ENCODE measurements at places on chromosomes 5 and 9.

DNA sequence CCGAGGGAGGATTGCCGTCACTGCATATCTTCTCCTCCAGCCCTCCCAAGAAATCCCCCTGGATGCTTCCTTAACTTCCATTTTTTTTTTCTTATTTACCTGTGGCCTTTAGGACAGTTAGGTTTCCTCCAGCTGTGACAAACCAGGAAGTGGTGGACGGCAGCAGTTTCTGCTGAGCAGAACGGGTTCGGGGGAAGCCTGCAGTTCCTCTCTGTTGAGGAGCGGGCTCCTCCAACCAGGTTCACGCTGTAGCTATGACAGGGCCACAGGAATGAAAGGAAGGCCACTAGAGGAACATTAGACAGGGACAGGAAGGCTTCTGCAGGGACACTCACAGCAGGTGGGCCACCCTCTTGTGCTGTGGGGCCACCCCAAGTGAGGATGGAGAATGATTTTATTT is 76.7 kb upstream of the SYK start:
- no peak for DNase-seq

DNA sequence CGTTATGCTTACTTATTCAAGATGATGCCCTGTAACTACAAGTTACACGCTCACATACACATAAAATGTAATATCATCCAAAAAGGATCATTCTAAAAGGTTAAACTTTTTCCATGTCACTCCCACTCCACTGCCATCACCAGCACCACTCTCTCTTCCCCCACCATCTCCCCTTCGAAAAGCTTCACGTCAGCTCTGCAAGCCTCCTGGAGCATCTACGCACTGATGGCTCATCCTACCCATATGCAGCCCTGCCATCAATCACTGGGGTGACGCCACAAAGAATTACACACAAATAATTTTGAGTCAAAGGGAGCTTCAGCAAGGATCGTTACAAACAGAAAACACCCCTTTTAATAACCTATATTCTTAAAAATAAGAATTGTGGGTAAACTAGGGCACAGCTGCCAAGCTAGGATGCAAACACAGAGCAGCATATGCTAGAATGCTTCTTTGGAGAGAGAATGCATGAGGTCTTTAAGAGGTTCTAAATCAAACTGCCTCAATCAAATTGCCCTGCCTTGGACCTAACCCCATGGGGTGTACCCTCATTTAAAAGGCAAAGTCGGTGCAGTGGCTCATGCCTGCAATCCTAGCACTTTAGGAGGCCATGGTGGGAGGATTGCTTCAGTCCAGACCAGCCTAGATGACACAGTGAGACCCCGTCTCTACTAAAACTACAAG is 56.1 kb downstream of the SHB start:
- DNase-seq, result no peak

DNA sequence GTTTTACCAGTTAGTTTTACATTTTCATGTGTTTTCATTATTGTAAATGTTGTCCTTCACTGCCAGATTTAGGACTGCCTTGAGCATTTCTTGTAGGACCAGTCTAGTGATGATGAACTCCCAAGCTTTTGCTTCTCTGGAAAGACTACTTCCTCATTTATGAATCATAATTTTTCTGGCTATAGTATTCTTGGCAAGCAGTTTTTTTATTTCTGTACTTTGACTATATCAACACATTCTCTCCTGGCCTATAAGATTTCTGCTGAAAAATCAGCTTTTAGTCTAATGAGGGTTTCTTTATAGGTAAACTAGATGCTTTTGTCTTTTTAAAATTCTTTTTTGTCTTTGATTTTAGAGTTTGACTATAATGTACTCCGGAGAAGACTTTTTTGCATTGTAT is 256.8 kb upstream of the GRAMD2B start:
- DNase-seq, result no peak

DNA sequence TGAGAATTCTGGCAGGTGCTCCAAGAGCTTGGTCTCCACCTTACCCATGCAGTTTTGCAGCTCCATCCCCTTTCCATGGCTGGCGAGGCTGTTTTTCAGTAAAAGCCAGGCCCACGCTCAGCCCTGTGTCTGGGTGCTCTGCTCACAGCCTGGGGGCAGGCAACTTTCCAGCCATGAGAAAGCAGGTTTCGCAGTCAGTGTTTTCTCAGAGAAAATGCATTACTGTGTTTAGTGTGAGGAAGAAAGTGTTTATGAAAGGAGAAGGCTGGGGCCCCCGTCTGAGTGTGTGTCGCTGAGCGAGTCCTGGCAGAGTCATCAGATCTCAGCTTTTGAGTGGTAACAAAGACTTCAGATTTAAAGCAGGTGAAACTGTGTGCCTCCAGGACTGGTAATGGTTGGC is 248.1 kb downstream of the IRX1 start:
- no peak for DNase-seq

GRCh38 chr9:99358668-99359067 is 136.6 kb downstream of the SEC61B start:
- no peak for DNase-seq

DNA sequence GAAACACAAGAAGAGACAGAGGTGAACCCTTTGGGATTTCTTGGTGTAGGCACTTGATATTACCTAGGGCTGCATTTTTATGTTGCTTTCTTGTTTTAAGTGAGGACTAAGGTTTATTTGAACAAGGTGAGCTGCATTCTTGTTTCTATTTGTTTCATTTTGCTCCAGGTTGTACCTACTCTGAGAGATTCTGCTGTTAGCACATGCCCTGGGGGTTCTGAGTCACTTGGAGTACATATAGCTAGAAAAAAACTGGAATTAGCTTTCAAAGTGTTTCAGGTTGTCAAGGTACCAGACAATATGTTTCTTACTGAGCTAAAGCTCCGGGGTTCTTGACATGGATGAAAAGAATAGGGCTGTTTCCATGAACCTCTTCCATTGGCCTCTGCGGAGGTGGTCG is 299.4 kb downstream of the ICE1 start:
- DNase-seq, result no peak

DNA sequence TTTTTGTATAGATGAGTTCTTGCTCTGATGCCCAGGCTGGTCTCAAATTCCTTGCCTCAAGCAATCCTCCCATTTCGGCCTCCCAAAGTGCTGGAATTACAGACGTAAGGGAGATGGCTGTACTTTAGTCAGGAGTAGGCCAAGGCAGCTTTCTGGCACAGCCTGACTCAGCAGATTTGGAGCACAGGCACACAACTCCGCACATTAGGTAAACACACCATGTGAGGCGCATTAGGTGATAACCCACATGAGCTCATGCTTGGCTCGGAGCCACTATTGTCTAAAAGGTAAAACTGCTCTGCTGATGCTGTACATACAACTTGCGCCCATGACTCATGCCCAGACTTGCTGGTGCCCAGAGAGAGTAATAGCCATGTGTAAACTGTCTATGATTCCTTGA is 1157.9 kb downstream of the TAF11L14 start:
- DNase-seq, result no peak

DNA sequence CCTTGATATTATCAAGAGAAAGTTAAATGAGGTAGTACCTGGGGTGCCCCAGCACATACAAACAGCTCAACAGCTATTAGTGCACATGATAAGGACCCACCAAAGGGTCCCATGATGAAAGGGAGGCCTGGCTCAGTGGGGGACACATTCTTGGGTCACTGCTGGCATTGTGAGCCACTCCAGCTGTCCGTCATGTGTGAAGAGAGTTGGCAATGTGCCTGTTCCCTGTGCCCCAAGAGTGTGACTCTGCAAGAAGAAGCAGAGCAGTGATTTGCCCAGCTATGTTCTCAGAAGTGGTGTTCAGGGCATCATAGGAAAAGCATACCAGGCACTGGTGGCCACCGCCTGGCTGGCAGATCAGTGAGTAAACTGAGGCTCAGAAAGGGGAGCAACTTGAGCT is 37.1 kb upstream of the TDRD7 start:
- DNase-seq, result no peak

GRCh38 chr9:6897898-6898302 is 140.1 kb downstream of the KDM4C start:
- DNase-seq, result no peak

- no peak for DNase-seq
These were observed 39.3 kb downstream of the DUSP1 start for GRCh38 chr5:172731680-172732074.

DNA sequence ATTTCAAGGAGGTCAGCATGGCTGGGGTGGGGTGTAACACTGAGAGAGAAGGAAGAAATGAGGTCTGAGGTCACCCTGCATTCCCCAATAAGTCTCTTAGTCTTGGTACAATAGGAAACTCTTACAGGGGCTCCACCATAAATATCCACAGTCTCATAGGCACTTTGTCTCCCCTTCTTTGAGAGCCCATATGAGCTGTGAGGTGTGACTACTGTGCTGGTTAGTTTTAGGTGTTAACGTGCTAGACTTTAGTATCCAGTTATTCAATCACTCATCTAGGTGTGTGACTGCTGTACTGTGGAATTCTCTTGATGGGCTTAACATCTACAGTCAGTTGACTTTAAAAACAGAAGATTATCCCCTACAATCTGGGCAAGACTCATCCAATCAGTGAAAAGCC is 378.1 kb upstream of the RFX3 start:
- DNase-seq, result no peak

DNA sequence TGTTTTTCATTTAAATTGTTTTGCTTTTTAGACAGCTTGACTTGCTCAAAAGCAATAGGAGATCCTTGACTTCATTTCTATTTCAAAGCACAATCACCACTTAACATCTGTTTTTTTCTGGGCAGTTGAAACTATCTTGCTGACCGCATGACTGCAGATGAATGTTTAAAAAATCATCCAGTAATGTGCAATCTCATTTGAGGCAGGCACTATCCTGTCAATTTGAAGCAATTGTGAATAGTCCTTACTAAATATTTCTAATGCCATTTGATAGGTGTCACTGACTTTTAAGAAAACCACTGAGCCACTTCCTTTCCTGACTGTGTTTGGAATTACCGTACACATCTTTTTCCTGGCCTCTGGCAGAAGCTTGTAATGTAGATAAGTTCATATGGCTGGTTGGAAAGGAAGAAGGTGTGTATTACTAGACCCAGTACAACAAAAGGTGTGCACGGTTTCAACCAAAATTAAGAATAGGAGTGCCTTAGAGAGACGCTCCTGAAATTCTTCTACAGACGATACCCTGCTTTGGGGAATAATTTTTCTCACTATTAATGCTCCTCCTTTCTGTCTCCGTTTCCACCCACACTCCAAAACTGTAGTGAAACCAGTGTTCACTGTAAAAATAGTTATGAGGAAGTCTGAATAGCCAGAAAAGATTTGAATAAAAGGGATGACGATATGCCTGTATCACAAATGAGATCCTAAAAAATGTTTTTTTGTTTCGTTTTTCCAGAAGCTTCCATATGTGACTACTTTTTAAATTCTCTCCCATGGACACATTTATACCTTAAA is 136.7 kb upstream of the MOCS2 start:
- no peak for DNase-seq

GRCh38 chr5:543755-544674 is 19.8 kb upstream of the SLC9A3 start:
- DNase-seq, result no peak

DNA sequence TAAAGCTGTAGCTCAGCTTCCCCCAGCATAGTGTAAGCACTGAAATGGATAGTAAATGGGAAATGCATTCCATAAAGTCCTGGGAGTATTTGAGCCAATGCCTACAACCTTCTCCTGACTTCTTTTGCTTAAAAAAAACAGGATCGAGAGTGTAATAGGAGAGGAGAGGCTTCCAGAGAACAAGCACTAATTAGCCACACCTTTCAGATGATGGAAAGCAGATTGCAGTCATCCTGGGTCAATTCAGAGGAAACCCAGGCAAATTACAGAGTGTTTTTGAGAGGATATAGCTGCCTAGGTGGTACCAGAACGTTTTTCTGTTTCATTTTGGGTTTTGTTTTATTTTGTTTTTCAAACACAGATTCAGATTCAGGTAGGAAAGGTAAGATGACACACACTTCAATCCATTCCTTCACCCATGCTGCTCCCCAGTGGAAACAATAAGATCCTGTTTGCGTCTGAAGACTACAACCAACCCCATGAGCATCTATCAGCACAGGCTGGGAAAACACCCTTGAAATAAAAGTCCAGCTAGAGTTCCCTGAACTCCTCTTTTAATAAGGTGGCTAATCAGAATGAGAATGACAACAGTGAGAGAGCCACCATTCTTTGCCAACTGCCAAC is 95.6 kb downstream of the RFK start:
- no peak for DNase-seq

DNA sequence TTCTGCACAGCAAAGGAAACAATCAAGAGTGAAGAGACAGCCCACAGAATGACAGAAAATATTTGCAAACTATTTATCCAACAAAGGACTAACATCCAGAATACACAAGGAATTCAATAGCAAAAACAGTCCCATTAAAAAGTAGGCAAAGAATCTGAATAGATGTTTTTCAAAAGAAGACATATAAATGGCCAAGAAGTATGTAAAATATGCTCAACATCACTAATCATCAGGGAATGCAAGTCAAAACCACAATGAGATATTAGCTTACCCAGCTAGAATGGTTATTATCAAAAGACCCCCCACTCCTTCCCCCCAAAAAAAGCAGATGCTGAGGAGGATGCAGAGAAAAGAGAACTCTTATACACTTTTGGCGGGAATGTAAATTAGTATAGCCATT is 13.4 kb upstream of the OR13C8 start:
- DNase-seq, result no peak

DNA sequence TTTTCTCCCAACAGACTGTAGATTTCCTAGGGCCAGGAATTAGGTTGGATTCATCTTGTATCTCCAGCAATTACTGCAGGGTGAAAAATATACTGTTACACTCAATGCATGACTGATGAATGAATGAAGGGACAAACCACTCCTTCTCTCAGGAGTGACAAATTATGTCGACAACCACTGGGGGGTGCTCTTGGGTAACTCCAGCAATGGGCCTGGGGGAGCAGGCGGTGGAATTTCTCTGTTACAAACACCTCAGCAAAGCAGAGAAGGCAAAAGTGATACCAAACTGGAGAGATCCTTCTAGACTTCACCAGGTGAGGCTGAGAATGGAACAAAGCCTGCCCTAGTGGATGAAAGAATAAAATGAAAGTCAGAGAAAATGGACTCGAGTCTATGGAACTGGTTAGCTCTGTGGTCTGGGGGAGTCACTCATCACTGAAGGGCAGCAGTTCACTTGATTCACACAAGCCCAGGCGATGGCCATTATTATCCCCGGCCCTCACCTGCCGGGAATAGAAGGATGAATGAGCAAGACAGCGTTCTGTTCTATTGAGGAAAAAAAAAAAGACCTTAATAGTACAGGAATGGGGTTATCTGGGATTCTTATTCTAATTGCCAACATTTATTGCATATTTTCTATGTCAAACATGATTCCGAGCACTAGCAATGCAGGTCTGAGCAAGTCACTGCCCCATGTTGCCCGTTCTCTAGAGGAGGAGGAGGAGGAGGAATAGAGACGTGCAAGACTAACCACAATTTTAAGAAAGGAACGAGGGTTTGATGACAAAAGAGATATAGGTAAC is 341.1 kb downstream of the ASTN2 start:
- DNase-seq, result no peak

DNA sequence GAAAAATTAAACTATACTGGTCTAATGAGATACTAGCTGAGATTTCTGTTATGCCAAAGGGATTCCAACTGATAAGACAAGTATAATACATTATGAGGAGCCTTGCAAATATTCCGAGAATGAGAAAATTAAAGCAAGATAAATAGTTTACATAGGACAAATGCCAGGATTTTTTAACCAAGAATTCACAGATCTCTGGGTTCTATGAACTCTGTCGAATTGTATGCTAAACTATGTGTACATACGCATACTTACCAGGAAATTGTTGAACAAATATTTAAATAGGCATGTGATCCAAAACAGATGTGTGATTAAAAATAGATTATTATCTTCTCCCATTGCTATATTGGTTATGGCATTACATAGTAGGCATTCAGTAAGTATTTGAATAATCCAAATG is 616.6 kb downstream of the GABRG2 start:
- no peak for DNase-seq

GRCh38 chr9:129595903-129596540 is 24.9 kb downstream of the C9orf50 start:
- DNase-seq, result no peak
